ENCODE measurements at places on chromosomes 7 and 10.

GRCh38 chr7:130904031-130904757 is 170.2 kb upstream of the KLF14 start:
- DNase-seq, result peak; percentile 83

GRCh38 chr7:128148676-128149075 is 92.4 kb upstream of the LEP start:
- DNase-seq, result no peak

- no peak for DNase-seq
Measured at GRCh38 chr7:125572414-125572813, 642.8 kb upstream of the POT1 start.

DNA sequence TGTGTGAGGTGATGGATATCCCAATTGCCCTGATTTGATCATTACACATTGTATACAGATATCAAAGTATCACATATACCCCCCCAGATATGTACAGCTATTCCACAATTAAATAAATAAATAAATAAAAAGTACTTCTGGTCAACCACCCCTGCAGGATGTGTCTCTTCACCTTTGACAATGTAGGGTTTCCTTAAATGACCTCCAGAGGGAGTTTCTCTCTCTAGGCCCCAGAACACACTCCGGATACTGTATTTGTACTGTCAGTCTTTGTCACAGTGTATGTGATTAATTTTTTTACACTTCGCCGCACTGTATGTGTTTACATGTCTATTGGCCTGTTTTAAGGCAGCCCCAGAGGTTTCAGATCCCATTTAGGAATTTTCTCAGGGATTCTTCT is 123.6 kb downstream of the ADCYAP1R1 start:
- peak; percentile 9 for DNase-seq

- peak; percentile 42 for DNase-seq
Measured at GRCh38 chr7:55366461-55367070, 1.4 kb downstream of the LANCL2 start.

GRCh38 chr7:1144269-1144771 is 15.7 kb downstream of the ZFAND2A start:
- DNase-seq, result no peak

- peak; percentile 32 for DNase-seq
Measured at GRCh38 chr10:22341190-22341925, 3.9 kb upstream of the SPAG6 start.

DNA sequence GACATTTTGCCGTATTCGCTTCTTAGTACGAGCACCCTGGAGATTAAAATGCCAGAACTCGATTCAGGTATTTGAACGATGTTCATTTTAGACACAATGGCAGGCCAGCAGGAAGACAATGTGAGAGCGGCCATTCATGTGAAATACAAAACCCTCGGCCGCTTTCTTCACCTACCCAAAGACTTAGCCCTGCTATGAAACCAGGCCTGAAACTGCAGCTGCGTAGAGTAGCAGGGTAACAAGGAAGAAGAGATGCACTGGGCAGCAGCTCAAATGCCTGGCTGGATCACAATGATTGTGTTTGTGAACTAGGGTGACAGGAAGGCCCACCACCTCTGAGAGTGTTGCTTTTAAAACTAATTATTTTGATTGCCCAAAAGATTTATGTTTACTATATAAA is 234.8 kb downstream of the TRIL start:
- DNase-seq, result no peak

DNA sequence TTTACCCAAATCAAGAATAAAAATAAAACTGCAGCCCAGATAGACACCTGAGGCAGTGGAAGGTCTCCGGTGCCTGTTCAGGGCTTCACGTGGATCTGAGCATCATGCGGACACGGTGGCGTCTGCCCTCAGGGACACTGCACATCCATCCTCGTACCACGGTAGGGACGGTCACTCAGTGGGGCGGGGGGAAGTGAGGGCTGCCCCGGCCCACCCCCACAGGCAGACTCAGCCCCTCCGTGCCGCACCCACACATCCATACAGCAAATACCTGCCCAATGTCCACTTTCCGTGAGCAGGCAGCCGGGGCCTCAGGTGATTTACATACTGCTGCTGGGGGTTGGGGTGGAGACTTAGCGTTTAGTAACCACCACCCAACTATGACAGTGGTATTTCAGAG is 207.8 kb downstream of the DIP2C start:
- no peak for DNase-seq

DNA sequence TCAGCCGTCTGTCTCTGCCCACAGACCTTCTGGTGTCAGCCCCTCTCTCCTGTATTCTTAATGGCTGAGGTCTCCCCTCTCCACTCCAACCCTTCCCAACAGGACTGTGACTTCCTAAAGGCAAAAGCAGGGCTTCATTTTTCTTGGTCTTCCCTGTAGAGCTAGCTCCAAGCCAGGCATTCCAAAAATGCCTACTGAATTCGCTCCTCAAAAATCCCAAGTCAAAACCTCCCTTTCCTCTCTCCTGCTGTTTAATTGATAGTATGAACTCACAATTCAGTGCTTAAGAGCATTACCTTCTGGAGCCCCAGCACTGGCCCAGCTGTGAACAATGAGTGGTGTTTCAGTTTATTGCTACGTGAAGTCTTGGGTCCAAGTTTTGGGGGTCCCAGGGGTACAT is 628.4 kb downstream of the PARD3 start:
- no peak for DNase-seq

DNA sequence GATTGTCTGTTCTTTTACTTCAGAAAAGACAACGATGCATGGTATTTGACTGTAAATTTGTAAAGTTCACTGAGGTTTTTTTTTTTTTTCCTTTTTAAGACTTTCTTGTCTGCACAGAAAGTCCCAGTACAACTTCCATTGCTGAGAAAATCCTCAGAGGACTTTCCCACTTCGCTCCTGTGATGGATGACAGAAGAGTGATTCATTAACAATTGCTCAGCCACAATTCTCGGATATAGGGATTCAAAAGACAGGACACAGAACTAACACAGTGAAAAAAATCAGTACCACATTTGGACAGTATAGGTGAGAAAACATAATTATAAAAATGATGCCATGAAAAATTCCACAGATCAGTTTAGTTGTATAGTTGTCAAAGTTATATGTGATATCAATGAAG is 48.0 kb downstream of the SEC23IP start:
- peak; percentile 16 for DNase-seq

GRCh38 chr10:23399701-23400144 is 39.2 kb upstream of the OTUD1 start:
- DNase-seq, result peak; percentile 82

- peak; percentile 67 for DNase-seq
Measured at GRCh38 chr7:134514663-134515062, 12.7 kb upstream of the AKR1B10 start.

- no peak for DNase-seq
Measured at GRCh38 chr7:106731187-106731586, 70.2 kb upstream of the CCDC71L start.

DNA sequence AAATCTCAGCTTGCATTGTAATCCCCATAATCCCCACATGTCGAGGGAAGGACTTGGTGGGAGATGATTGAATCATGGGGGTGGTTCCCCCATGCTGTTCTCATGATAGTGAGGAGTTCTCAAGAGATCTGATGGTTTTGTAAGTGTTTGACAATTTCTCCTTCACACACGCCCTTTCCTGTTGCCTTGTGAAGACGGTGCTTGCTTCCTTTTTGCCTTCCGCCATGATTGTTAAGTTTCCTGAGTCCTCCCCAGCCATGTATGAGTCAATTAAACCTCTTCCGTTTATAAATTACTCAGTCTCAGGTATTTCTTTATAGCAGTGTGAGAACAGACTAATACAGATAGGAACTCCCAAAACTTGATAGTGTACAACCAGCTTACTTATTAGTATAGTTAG is 98.6 kb downstream of the CREM start:
- DNase-seq, result peak; percentile 46

DNA sequence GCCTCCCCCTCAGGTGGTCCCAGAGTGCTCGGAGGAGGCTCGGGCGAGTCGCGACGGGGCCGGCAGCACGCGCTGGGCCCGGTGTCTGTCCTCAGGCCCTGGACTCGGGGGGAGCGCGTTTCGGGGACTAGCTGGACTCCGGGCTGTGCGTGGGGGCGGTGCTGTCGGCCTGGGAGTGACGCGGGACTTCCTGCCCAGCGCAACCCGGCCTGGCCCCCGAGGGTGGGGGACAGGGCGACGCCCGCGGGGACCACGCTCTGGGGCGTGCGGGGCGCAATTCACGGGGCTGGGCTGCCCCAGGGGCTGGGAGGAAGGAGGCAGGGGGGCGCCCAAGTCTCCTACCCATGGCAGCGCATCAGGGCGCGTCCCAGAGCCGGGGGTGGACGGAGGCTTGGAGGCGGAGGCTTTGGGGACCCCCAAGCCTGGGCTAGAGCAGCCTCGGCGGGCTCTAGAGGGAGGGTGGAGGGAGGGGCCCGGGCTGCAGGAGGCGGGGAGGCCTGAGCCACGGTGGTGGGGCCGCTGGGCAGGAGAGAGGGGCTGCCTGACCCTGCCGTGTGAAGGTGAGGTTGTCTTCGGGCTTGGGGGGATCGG is 2.3 kb upstream of the VENTX start:
- DNase-seq, result no peak

GRCh38 chr10:60236869-60237524 is 152.7 kb downstream of the ANK3 start:
- DNase-seq, result peak; percentile 60

GRCh38 chr7:137818036-137818435 is 28.7 kb downstream of the DGKI start:
- DNase-seq, result no peak

DNA sequence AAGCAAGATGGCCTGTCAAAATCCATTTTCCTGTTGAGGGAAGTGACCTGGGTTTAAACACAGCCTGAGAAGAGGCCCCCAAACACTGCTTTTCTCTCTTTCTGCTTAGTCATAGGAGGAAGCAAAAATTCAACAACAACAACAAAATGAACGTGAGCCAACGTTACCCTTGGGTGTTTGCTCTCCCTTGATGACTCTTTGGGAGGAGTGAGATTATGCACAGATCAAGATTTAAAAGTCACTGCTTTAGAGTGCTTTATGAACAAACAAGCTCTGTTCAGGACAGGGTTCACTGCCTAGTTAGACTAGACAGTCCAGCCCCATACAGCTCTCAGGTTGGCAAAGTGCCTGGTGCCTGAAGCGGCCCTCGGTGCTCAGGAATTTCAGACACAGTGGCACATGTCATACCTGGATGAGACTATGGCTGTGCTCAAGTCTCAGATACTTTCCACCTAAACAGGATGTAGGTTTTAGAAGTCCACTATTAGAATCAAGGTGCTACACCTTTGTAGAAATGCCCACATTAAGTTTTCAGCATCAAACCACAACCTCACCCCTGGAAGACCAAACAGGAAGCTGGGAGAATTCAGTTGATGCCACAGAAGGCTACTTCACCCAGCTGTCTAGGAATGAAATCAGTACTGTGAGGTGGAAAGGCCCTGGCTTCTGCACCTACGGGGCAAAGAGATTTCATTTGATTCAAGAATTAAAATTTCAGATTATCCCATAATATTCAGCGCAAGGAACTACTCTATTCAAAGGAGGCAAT is 38.7 kb downstream of the DENND11 start:
- no peak for DNase-seq

- no peak for DNase-seq
Measured at GRCh38 chr7:129495987-129496386, 6.3 kb upstream of the SMKR1 start.

DNA sequence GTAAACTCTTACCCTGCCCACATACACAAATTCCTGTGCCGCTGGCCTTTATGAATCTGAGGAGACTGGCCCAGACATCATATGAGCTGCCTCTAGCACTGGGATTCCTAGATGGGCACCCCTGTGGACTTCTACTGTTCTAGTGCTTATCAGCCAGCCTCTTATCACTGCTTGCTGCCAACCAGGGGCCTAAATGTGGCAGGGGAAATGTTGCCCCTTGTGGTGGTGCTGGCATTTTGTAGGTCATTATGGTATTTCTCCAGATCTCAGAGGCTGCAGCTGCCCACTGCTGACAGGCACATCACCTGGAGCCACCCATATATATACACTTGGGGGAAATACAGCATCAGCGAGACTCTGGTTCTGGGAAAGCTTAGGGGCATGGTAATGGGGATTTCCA is 5.4 kb downstream of the SFR1 start:
- peak; percentile 63 for DNase-seq

GRCh38 chr10:132229834-132230556 is 43.2 kb downstream of the DPYSL4 start:
- DNase-seq, result no peak

DNA sequence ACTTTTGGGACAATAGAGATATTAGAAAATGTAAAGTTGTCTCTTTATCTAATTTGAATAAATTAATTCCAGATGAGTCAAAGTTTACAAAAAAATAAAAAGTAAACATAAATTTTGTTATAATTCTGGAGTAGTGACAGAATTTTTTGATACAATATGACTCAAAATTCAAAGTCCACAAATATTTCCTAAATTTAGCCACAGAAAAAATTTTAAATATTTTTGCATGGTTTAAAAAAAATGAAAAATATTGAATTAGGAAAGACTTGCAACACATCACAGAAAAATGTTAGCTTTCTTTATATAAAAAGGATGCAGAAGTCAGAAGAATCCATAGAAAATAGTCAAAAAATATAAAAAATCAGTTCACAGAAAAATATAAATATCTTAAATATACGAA is 117.7 kb downstream of the ARHGAP21 start:
- no peak for DNase-seq

- no peak for DNase-seq
Measured at GRCh38 chr10:9786101-9786500, 1231.6 kb upstream of the CELF2 start.

DNA sequence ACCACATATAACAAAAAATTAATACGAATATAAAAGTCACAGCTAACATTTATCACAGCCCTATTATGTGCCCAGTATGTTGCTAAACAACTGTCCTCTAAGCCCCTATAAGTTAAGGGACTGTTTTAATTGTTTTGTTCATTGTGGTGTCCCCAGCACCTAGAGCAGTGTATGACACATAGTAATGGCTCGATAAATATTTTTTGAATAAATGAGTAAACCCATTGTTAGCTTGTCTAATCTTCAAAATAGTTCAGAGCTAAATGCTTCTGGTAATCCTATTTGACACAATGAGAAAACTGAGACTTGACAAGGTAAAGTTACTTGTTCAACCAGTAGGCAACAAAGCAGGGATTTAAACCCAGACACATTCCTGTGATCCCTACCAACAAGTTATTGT is 78.4 kb upstream of the NEUROD6 start:
- DNase-seq, result peak; percentile 43

- no peak for DNase-seq
Measured at GRCh38 chr7:5417106-5418071, 6.2 kb downstream of the TNRC18 start.

DNA sequence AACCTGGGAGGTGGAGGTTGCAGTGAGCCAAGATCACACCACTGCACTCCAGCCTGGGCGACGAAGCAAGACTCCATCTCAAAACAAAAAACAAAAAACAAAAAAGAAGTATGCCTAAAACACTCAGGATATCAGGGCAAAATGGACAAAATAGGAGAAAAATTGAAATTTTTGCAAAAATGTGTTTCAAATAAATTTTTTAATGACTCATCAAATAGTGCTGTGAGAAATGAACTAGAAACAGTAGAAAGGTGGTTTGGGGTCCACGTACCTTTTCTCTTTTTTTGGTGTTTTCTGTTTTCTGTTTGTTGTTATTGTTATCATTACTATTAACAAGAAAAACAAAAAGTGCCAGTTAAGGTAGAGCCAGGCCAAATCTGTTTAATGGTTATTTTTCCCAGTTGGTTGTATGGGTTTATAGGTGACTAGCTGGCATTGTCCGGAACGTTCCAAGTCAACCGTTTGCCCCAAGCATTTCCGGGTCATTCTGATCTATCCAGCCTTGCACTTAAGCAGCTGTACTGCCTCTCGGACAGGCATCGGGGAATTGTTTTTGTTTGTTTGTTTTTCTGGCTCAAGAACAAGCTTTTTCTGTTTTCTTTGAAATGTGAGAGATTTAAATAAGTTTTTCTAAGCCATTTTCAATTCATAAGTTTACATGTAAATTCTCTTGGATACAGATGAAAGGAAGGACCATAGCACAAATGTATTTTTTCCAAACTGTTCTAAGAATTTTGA is 157.0 kb upstream of the NEBL start:
- DNase-seq, result no peak

All from A172 (cell line).